SK-N-MC (cell line): ENCODE measurements at places on chromosomes 5 and 9.

DNA sequence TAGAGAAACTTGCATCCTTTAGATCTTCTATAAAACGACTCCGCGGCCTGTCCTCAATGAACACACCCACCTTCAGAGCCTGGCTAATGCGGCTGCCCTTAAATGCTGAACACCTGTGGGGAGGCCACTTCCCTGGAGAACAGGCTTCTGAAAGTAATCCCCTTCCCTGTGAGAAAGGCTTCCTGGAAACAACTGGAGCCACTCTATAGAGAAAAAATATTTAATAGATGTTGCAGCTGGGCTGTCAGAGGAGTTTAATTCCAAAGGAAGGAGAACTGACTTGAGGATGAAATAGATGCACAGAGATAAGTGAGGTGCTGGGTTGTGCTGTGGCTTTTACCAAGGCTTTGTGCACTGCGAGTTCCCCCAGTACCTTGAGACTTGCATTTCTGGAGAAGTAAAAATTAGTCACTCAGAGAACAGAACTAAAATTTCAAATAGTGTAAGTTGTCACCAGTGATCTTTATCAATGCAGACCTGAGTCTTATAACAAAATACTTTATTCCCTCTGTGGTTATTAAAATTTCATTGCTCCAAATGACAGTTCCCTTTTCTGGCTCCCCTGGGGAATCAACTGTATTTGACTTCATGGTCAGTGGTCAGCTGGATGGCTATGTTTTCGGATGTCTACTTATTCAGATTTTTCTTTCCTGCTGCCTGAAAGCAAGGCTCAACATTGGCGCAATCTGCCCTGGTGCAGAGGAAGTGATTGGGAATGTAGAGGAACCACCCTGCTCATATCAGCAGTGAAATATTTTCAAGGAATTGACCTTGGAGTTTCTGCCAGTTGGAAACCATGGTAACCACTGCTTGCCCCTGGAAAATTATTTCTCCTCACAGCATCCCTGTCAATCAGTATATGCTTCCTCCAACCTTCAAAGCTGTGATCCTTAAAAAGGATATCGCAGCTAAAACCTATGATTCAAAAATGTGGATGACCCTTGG, 238.8 kb downstream of the SMARCA2 start:
- no peak for DNase-seq

DNA sequence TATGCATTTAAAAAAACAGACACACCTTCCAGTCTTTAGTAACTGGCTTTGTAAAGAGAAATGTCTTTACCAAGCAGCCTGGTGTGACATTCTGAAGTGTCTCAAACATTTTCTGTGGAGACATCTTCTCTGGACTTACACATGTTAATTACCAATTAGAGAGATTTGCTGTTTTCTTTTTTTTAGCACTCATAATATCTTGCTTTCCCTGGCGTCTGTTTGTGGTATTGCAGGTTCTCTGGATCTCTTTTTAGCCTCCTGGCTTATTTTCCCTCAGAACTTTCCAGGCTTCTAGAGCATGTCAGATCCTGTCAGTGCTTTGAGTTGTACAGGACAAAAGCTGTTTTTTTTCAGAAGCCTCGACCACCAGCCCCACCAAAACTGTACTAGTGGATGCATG, 92.5 kb downstream of the MSX2 start:
- DNase-seq = no peak

DNA sequence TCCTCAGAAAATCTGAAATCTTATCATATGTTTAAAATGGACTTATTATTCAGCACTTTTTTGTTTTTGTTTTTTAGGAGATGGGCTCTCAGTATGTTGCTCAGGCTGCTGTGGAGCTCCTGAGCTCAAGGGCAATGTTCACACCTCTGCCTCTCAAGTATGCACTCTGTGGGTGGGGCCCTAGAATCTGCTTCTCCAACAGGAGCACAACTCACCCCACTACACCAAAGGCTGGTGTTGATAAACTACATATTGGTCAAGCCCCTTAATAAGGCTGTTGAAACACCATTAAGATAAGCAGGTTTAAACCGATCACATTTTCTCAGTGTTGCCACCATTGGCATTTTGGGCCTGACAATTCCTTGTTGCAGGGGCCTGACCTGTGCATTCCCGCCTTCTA, 131.6 kb downstream of the FANCC start:
- no peak for DNase-seq

GRCh38 chr5:158843305-158843704, 256.4 kb downstream of the EBF1 start:
- no peak for DNase-seq

GRCh38 chr9:126805554-126806262, 868 bp downstream of the ZBTB43 start:
- DNase-seq = no peak

DNA sequence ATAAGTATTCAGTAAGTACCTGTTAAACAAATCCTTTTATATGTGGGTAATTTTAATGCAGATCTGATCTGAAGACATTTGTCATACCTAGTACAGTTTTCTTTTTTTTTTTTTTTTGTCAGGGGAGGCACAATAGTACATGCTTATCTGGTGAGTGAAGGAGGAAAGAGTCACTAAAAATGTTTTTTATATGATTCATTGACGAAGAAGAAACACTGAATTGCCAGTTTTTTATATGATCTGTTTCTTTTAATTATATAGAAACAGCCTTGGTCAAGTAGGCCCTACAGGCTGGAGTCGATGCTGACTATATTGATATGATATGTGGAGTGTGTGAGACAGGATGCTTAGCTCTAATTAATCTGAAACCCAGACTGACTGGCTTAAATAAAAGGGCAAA, 315.2 kb downstream of the PSAT1 start:
- DNase-seq = no peak

DNA sequence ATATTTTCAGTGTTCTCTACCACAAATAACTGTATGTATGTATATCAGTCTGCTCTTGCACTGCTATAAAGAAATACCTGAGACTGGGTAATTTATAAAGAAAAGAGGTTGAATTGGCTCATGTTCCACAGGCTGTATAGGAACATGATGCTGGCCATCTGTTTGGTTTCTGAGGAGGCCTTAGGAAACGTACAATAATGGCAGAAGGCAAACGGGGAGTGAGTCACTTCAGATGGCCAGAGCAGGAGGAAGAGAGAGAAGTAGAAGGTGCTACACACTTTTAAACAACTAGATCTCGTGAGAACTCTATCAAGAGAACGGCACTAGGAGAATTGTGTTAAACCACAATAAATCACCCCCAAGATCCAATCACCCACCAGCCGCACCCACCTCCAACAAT, 121.7 kb downstream of the ADAMTS6 start:
- DNase-seq = no peak

- no peak for DNase-seq
Observed at GRCh38 chr5:9905661-9906060, 275.5 kb upstream of the TAS2R1 start.
